ENCODE measurements at places on chromosomes 1 and 21.
A peak's percentile ranks its signal among the peaks of the same experiment; 100 is the strongest.

DNA sequence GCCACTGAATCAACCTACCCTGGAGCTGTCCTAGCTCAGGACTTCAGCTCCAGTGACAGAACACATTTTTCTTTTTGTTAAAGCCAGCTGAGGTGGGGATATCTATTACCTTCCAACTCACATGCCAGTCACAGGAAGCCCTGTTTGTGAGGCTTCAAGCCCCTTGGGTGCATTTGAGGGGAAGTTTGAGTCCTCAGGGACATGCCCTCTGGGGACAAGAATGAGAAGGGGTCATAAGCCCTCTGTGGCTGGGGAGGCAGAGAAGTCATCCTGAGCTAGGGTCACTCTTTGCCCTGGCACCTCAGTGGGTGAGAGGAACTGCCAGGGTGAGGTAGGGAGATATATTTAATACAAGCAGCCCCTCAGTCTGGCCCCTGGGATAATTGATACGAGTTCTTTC, 33.5 kb upstream of the CLDN14 start:
- H3K36me3 ChIP-seq = no peaks in the 10 kb centered on the region
- no peak overlapping the region for H3K27ac ChIP-seq
- DNase-seq = no peak
- H3K4me1 ChIP-seq = peaks cover 19% of the 10 kb centered on the region
- H3K4me3 ChIP-seq = no peak overlapping the region

GRCh38 chr1:39491146-39491921, at the start of gene BMP8A:
TSS of gene BMP8A (plus strand) at chr1:39491636. CDS start at chr1:39491992, 356 bp downstream.
- no peak for DNase-seq
- H3K27ac ChIP-seq = no peak within 1 kb of the TSS
- peaks cover 8% of the 10 kb centered on the region for H3K4me1 ChIP-seq
- no peaks in the 10 kb centered on the region for H3K27me3 ChIP-seq
- no peaks in the 10 kb centered on the region for H3K36me3 ChIP-seq
- peak within 1 kb of the TSS; percentile 75 for H3K4me3 ChIP-seq

DNA sequence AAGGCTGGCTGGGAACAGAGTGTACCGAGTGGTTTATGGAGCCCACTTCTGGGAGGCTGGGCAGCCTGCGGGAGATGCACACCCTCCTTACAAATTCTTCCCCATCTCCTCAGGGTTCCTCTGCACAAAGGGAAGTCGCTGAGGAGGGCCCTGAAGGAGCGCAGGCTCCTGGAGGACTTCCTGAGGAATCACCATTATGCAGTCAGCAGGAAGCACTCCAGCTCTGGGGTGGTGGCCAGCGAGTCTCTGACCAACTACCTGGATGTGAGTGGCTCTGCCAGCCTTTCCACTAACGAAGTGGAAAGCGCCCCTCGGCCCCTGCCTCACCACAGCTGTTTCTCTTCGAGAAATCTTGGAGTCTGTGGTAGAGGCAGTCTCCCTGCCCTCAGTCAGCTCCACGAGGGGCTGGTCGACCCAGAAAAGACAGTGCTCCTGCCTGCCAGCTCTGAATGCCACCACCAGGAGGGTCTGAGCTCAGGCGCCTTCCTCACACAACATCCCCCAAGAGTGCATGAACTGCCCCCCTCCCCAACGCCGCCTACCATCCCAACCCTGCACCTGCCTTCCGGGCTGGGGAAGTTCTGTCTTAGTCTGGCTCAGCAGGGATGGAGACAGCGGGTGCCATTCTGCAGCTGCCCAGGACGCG, 31.8 kb downstream of the PROK1 start:
- no peak overlapping the region for H3K27ac ChIP-seq
- peaks cover 20% of the 10 kb centered on the region for H3K27me3 ChIP-seq
- H3K4me1 ChIP-seq = no peaks in the 10 kb centered on the region
- H3K36me3 ChIP-seq = no peaks in the 10 kb centered on the region
- H3K4me3 ChIP-seq = no peak overlapping the region

DNA sequence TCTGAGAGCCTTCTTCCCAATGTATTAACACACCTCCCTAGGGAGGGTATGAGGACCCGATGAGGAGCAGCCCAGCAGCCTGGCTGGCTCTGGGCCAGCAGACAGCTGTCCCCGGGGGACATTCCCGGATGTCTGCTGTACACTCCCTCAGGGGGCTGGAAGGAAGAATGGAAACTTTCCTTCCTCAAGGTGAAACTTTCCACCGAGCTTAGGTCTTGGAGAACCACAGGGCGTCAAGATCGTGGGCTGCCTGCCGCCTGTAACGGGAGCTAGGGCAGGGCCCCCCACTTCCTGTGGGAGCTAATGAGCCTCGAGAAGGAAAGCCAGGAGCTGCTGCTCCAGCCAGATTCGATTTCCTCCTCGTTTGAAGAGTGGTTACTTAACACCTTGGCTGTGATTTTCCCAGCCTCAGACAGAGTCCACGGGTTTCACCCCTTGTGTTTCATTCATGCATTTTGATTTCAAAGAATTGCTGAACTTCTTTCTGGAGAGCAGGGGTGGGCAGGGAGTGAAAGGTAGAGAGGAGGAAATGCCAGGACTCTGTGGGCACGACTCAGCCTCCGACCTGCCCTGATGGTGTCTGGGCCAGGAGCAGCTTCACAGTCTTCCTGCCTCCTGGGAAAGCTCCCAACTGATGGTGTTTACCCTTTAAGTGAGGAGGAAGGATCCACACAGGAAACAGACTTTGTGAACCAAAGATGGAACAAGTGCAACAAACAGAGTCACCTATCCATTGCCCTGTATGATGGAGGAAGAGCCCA, 29.7 kb downstream of the UBE2T start:
- no peak overlapping the region for H3K27ac ChIP-seq
- H3K36me3 ChIP-seq = no peaks in the 10 kb centered on the region
- peaks cover 2% of the 10 kb centered on the region for H3K27me3 ChIP-seq
- H3K4me3 ChIP-seq = no peak overlapping the region

DNA sequence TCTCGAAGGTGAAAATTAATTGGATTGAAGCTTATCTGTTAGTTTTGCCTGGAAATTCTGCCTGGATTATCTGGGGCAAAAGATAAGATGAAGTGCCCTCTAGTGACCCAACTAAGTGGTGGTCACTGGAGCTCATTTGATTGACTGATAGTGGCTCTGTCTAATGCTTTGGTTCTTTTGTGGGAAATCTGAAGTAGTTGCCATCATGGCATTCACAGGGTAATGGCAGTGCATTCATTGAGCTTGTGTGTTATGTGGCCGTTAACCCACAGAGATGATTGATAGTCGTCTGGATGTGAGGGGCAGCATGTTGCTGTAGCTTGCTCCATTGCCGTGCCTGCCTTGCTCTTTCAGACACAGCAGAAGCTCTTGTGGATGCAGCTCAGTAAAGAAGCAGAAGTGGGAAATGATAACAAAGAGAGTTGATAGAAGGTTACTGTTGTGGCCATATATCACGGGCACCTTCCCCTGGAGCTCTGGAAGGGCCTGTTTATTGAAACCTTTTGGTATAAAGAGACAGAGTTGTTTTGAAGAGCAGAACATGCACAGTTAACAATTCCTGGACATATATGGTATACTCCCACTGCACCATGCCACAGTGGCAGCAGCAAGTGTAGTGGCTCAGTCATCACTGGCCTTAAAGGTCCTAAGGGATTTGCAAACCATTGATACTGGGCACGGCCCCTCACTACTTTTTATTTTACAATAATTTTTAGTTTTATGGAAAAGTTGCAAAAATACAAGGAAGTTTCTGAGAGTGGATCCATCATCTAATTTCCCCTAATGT, 42.0 kb downstream of the CXADR start:
- H3K36me3 ChIP-seq = no peaks in the 10 kb centered on the region
- no peak overlapping the region for H3K4me3 ChIP-seq
- no peak for DNase-seq
- H3K27me3 ChIP-seq = no peaks in the 10 kb centered on the region
- H3K27ac ChIP-seq = no peak overlapping the region

DNA sequence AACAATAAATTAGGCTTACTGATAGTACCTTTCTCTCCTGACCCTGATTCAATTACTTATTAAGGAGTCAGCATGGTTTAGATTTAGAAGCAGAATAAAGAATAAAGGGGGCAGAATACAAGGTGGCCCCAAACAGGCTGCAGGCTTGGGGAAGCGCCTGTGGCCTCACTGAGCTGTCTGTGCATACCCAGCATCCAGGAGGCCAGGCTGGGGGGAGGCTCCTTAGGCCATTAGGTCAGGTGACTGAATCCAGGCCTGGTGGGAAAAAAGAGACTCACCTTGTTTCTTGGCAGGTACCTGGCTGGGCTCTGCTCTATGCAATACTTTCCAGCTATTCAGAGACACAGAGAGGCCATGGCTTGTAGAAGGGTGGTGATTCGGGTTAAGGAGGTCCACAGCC, 38.8 kb downstream of the PGBD5 start:
- no peak for DNase-seq
- no peaks in the 10 kb centered on the region for H3K4me1 ChIP-seq
- peaks cover 3% of the 10 kb centered on the region for H3K27me3 ChIP-seq
- H3K4me3 ChIP-seq = no peak overlapping the region
- H3K36me3 ChIP-seq = no peaks in the 10 kb centered on the region

- no peaks in the 10 kb centered on the region for H3K4me1 ChIP-seq
- no peaks in the 10 kb centered on the region for H3K36me3 ChIP-seq
- no peaks in the 10 kb centered on the region for H3K27me3 ChIP-seq
- H3K27ac ChIP-seq = no peak overlapping the region
- DNase-seq = no peak
Observed at GRCh38 chr1:87888446-87888845, 559.8 kb downstream of the LMO4 start.

GRCh38 chr1:198228925-198229324, 72.1 kb downstream of the NEK7 start:
- no peak overlapping the region for H3K4me3 ChIP-seq
- no peak for DNase-seq
- no peaks in the 10 kb centered on the region for H3K36me3 ChIP-seq

GRCh38 chr1:201385299-201385891, 7.9 kb upstream of the TNNT2 start:
- H3K4me1 ChIP-seq = no peaks in the 10 kb centered on the region
- H3K27me3 ChIP-seq = no peaks in the 10 kb centered on the region
- H3K4me3 ChIP-seq = no peak overlapping the region
- no peak overlapping the region for H3K27ac ChIP-seq
- peak; percentile 76 for DNase-seq

GRCh38 chr21:36910581-36911307, 55.7 kb downstream of the HLCS start:
- no peaks in the 10 kb centered on the region for H3K4me1 ChIP-seq
- no peaks in the 10 kb centered on the region for H3K36me3 ChIP-seq
- no peak overlapping the region for H3K27ac ChIP-seq
- no peak for DNase-seq
- no peaks in the 10 kb centered on the region for H3K27me3 ChIP-seq
- H3K4me3 ChIP-seq = no peak overlapping the region

GRCh38 chr1:10484521-10484920, 9.8 kb downstream of the PEX14 start:
- DNase-seq = no peak
- H3K27me3 ChIP-seq = no peaks in the 10 kb centered on the region
- H3K27ac ChIP-seq = no peak overlapping the region
- H3K36me3 ChIP-seq = no peaks in the 10 kb centered on the region

DNA sequence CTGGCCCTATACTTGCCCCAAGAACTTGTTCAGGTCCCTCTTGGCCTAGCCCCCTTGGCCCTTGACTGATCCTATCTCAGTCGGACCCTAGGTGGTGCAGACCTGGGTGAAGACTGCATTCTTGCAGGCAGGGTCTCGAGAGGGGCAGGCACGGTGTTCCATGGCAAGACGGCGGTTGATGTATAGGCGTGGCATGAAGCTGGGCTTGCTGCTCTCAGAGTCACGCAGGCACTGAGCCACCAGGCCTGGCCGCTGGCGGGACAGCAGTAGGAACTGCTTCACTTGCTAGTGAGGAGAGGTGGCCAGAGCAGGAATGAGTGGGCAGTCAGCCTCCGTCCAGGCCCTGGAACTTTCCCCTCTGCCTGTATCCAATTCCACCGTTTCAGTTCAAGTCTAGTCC, 3.8 kb downstream of the HECTD3 start:
- H3K36me3 ChIP-seq = peaks cover 18% of the 10 kb centered on the region
- H3K4me3 ChIP-seq = no peak overlapping the region
- no peaks in the 10 kb centered on the region for H3K27me3 ChIP-seq
- H3K4me1 ChIP-seq = peaks cover 5% of the 10 kb centered on the region

DNA sequence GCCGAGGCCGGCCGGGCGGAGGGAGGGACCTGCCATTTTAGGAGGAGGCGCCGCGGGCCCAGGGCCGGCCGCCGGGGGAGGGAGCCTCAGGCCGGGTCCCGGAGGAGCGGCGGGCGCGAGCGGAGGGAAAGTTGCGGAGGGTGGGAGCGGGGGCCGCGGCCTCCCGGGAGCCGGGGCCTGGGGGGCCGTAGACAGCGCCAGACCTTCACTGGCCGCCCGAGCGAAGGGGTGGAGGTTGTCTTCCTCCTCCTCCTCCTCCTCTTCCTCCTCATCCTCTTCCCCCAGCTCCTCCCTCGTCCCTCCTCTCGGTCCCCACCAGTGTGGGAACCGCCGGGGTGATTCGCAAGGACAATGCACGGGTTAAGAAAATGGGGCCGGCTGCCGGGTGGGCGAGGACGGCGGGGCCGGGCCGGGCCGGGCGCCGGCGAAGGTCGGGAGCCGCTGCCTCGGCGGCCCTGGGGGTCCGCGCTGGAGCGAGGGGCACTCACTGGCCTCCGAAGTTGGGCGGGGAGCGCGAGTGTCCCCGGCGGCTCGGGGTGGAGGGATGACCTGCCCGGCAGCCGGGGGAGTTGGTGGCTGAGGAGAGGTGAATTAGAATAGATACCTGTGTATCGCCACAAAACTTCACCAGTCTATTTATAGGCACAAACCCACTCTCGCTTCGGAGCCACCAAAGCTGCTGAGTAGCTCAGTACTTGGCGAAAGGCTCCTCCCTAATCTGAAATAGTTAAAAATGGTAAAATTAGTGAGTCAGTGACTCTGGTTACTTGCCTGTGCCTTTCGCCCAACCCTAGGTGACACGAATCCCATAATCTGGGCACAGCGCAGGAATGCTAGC, 1.3 kb downstream of the DYRK1A start:
- no peaks in the 10 kb centered on the region for H3K4me1 ChIP-seq
- DNase-seq = no peak
- H3K4me3 ChIP-seq = peak overlapping the region; percentile 79
- peak overlapping the region; percentile 99 for H3K27ac ChIP-seq
- no peaks in the 10 kb centered on the region for H3K27me3 ChIP-seq
- no peaks in the 10 kb centered on the region for H3K36me3 ChIP-seq

DNA sequence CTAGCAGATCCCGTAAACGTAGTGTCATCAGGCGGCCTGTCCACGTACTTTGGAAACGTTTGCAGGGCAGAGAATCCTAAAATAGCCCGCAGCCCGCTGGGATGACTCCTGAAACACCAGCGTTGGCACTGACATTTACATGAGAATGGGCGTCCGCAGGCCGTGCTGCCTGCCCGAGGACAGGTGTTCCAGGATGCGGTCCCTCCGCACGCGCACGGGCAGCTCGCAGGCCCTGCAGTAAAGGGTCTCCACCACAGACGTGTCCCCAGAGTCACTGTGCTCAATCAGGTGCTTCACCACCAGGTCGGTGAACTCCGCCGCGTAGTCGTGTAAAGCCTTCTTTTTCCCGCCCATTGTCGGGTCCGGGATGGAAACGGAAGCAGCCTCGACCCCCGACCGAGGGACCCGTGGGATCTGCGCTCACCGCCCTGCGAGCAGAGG, 5.8 kb upstream of the CCDC27 start:
- no peak for DNase-seq
- no peaks in the 10 kb centered on the region for H3K4me1 ChIP-seq
- H3K27me3 ChIP-seq = no peaks in the 10 kb centered on the region
- peak overlapping the region; percentile 86 for H3K4me3 ChIP-seq
- H3K36me3 ChIP-seq = peaks cover 8% of the 10 kb centered on the region

Data from breast epithelium (tissue), 4 donors.